ENCODE measurements at places on chromosomes 7 and 10. TPM values are rescaled to one million over a fixed set of nuclear protein-coding genes. Genes with fewer than 3 reads are reported as not detected.

Gene STAG3
- total RNA-seq: 6.2 TPM

Gene RNF32
- 0.81 TPM for total RNA-seq

Gene IGFBP1
- total RNA-seq: not detected

Gene GHRHR
- not detected for total RNA-seq

Gene MEOX2
- not detected for total RNA-seq

Gene UPP1
- total RNA-seq: 66.6 TPM

Gene STEAP1B
- not detected for total RNA-seq

Gene STYXL1
- 16.8 TPM for total RNA-seq

Gene SHH
- not detected for total RNA-seq

Gene KCNMA1
- not detected for total RNA-seq

Gene MOGAT3
- total RNA-seq: not detected

DNA sequence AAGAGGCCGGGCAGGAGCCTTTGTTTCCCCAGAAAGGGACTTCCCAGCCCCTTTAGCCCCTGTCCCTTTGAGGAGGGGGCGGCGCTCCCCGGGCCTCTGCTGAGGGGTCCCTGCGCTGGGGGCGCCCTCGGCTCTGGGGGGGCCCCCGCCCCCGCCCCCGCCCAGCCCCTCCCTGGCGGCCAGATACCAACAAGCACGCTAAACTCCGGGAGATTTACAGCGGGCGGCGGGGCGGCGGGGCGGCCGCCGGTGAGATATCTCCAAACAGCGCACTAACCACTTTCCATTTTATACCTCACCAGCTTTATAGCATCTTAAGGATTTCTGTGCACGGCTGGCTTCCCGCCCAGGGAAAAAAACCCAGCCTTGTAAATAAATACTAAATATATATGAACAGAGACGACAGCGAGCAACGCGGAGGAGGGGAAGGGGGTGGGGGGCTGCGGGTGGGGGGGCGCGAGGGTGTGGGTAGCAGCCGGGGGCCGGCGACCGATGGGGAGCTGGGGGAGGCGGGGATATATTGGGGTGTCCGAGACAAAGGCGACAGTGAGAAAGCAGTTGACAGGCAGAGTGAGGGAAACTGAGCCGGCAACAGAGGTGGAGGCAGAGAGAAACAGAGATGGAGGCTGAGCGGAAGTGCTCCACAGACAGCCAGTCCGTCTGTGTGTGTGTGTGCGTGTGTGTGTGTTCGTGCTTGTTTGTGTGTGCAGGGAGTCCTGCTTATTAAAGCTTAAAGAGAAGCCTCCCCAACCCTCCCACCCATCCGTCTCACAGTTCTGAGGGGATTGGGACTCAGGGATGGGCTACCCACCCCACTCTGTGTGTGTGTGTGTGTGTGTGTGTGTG lies 85.8 kb downstream of the HIF1AN start:
- H3K27me3 ChIP-seq: peaks cover 9% of the 10 kb centered on the region
- no peaks in the 10 kb centered on the region for H3K36me3 ChIP-seq
- no peak overlapping the region for H3K4me3 ChIP-seq
- H3K4me1 ChIP-seq: no peaks in the 10 kb centered on the region

- no peaks in the 10 kb centered on the region for H3K36me3 ChIP-seq
- no peak overlapping the region for H3K4me3 ChIP-seq
- H3K27ac ChIP-seq: no peak overlapping the region
These were observed 491.8 kb upstream of the FOXK1 start for GRCh38 chr7:4190010-4190981.

DNA sequence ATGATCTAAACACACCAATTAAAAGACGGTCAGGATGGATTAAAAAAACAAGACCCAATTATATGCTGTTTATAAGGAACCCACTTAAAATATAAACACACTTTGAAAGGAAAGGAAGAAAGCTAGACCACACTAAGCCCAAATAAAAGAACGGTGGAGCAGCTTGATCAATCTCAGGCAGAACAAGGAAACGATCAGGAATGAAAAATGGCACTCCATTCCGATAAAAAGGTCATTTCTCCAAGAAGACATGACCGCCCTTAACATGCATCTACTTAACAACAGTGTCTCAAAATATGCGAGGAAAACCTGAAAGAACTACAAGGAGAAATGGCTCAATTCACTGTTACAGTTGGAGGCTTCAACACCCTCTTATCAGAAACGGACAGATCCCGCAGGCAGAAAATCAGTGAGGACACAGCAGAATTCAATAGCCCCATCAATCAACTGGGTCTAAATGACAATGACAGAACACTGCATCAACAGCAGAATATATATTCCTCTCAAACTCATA lies 210.0 kb downstream of the MAD1L1 start:
- peaks cover 7% of the 10 kb centered on the region for H3K4me1 ChIP-seq
- no peak overlapping the region for H3K27ac ChIP-seq
- H3K4me3 ChIP-seq: no peak overlapping the region
- no peaks in the 10 kb centered on the region for H3K27me3 ChIP-seq

- H3K27me3 ChIP-seq: no peaks in the 10 kb centered on the region
- H3K4me3 ChIP-seq: no peak overlapping the region
- no peak for DNase-seq
- no peaks in the 10 kb centered on the region for H3K4me1 ChIP-seq
- H3K36me3 ChIP-seq: no peaks in the 10 kb centered on the region
These were observed 12.6 kb downstream of the OR9A4 start for GRCh38 chr7:141928845-141929195.

- no peak overlapping the region for H3K27ac ChIP-seq
- peaks cover 22% of the 10 kb centered on the region for H3K4me1 ChIP-seq
- no peak overlapping the region for H3K4me3 ChIP-seq
- no peaks in the 10 kb centered on the region for H3K36me3 ChIP-seq
- no peaks in the 10 kb centered on the region for H3K27me3 ChIP-seq
- DNase-seq: no peak
These were observed 59.7 kb downstream of the ZNF467 start for GRCh38 chr7:149713731-149714068.

- H3K4me1 ChIP-seq: no peaks in the 10 kb centered on the region
- H3K27ac ChIP-seq: no peak overlapping the region
- no peak for DNase-seq
- H3K4me3 ChIP-seq: no peak overlapping the region
- H3K27me3 ChIP-seq: peaks cover 4% of the 10 kb centered on the region
These were observed 69.0 kb upstream of the RAB11FIP2 start for GRCh38 chr10:118115701-118116100.

DNA sequence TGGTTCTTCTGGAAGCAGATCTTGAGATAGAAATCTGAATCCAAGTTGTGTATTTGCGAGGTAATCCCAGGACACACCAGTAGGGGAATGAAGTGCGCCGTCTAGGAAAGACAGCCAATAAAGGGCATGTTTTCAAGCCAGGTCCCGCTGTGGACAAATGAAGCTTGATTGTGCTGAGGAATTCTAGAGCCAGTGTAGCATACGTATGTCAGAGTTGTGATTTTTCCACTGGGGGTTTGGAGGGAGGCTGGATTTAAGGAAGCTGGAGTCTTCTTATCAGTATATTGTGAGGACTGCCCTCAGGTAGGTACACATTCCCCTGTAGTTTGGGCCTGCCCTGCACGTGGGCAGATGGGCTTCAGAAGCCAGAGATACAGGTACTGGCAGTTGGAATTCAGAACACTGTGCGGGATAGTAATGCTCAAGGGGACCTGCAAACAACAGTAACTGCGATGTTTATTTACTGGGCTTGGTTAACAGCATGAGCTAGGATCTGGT lies 50.9 kb downstream of the GALNT11 start:
- no peak overlapping the region for H3K27ac ChIP-seq
- H3K4me3 ChIP-seq: no peak overlapping the region
- DNase-seq: peak; percentile 22
- no peaks in the 10 kb centered on the region for H3K27me3 ChIP-seq

- H3K27me3 ChIP-seq: peaks cover 42% of the 10 kb centered on the region
- H3K27ac ChIP-seq: no peak overlapping the region
- no peak for DNase-seq
- H3K36me3 ChIP-seq: no peaks in the 10 kb centered on the region
- peaks cover 20% of the 10 kb centered on the region for H3K4me1 ChIP-seq
These were observed 1.4 kb upstream of the CREB5 start for GRCh38 chr7:28410628-28411531.

DNA sequence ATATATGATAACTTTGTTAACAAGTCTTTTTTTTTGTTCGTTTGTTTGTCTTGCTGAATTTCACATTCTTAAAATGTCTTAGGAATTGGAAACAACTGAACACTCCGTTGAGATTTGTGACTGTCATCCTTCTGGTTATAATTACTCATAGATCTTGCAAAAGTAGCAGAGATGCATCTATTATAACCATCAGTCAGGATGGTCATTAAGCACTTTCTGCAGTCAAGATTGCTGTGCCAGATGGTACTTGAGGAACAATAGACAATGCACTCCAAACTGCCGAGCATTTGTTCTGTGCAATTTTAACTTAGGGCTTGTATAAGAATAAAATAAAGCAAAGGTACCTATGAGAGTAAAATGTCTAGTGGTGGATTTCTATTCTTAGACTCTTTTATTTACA lies 710.1 kb upstream of the KCND2 start:
- H3K4me1 ChIP-seq: no peaks in the 10 kb centered on the region
- H3K27ac ChIP-seq: no peak overlapping the region
- no peaks in the 10 kb centered on the region for H3K36me3 ChIP-seq
- no peak for DNase-seq

GRCh38 chr7:17144322-17144721 lies 154.1 kb upstream of the AHR start:
- peaks cover 46% of the 10 kb centered on the region for H3K4me1 ChIP-seq
- H3K27ac ChIP-seq: no peak overlapping the region
- H3K27me3 ChIP-seq: no peaks in the 10 kb centered on the region
- peak overlapping the region; percentile 52 for H3K4me3 ChIP-seq

GRCh38 chr10:6140965-6141295 lies 52.1 kb downstream of the RBM17 start:
- H3K4me3 ChIP-seq: peak overlapping the region; percentile 87
- H3K36me3 ChIP-seq: no peaks in the 10 kb centered on the region
- DNase-seq: no peak
- H3K27me3 ChIP-seq: no peaks in the 10 kb centered on the region
- peaks cover 54% of the 10 kb centered on the region for H3K4me1 ChIP-seq

DNA sequence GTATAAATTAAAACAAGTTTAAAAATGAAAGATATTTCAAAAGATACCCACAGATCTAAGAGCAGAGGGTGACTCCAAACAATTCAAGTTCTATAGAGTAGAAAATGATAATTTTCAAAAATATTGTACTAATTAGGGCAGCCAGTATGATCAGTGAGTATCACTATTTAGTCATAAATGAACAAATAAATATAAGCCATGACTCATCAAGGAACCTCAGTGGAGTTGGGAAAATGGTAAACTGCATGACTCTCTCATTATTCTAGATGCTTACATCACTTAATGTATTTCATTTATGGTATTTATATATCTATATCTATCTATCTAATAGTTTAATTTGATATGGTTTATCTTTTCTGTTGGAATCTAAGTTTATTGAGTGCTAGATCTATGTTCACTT lies 94.3 kb downstream of the THSD7A start:
- no peak overlapping the region for H3K27ac ChIP-seq
- no peak for DNase-seq
- no peaks in the 10 kb centered on the region for H3K4me1 ChIP-seq
- no peak overlapping the region for H3K4me3 ChIP-seq

- H3K36me3 ChIP-seq: no peaks in the 10 kb centered on the region
- H3K4me3 ChIP-seq: no peak overlapping the region
- H3K27me3 ChIP-seq: no peaks in the 10 kb centered on the region
- DNase-seq: no peak
- H3K4me1 ChIP-seq: no peaks in the 10 kb centered on the region
These were observed 210.7 kb upstream of the GNAI1 start for GRCh38 chr7:79923953-79924352.

DNA sequence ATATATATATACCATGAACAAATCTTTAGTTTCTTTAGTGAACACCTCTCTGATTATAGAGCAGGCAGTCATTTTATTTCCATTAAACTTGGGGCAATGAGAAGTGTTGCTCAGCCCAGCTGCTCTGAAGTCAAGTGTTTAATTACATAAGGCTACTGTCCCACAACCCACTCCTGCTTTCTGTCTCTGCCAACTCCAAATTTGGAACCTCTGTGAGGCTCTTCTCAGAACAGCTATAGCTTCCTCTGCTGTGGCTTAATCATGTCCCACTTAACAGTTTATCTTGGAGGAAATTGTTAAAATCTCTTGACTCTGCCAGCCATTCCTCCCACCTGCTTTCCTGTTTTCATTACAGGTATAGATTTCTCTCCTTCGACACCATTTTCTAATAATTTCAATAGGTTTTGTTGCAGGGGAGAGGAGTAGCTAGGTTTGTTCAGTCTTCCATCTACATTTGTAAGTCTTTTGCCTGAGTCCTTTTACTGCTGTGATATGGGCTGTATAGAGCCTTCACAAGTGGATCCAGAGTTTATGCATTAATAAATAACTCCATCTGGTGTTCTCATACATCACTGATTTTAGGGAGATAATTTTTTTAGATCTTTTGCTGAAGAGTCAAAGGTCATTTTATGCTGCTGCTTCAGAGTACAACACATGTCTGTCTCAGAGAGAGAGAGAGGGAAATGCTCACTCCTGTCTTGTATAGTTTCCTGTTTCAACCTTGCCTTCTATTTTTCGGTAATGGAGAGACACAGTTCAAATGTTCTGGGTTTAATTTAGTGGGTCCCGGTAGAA lies 170.4 kb downstream of the WNT2 start:
- H3K4me1 ChIP-seq: no peaks in the 10 kb centered on the region
- H3K36me3 ChIP-seq: no peaks in the 10 kb centered on the region
- no peak for DNase-seq
- H3K4me3 ChIP-seq: no peak overlapping the region

DNA sequence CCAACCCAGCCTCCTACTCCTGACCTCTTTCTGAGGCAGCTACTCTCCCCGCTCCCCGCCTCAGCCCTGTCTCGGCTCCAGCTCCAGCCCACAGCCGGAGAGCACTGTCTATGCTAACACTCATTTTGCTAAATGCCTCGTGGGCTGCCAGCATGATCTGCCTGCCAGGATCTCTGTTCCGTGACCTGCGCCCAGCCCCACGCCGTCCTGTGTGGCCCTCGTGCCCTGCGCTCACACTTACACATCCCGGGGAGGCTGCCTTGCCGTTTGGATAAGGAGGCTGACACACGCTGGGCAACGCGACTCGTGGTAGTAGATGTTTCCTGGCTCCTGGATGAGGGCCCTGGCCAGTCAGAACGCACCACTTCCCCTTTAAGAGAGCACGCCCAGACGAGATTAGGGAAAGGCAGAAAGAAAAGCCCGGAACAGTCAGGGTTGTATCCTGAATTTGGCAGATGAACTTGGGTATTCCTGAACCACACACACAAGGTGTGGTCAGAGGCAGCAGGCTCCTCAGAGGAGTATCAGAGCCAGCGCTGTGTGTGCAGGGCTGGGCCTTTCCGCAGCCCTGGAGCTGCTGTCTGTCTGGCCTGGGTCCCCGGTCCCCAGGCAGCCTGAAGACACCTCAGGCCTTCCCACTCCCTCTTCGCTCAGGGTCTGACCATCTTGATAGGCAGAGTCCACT lies 97.7 kb upstream of the EFCAB10 start:
- peaks cover 8% of the 10 kb centered on the region for H3K36me3 ChIP-seq
- H3K4me3 ChIP-seq: peak overlapping the region; percentile 75
- H3K27ac ChIP-seq: peak overlapping the region; percentile 85
- DNase-seq: no peak
- H3K4me1 ChIP-seq: peaks cover 59% of the 10 kb centered on the region

DNA sequence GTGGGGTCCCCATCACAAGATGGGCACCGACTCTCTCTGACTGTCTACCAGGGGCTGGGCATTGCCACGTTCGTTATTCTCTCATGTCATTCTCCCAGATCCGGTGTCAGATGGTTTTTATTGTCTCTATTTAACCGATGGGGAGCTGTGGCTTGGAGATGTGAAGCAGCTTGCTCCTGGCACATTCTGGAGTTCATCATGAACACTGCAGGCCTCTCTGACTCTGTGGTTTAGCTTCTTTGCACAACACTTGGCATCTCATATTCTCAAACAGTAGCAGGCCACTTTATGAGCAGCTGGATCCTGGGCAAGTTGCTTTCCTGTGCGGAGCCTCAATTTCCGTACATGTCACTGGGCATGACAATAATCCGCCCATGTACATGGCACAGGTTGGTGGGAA lies 119.9 kb downstream of the LRRC18 start:
- no peaks in the 10 kb centered on the region for H3K4me1 ChIP-seq
- no peaks in the 10 kb centered on the region for H3K27me3 ChIP-seq

All from CD4-positive, CD25-positive, alpha-beta regulatory T cell (primary cell).